Frontal cortex (tissue), 4 donors: ENCODE measurements at places on chromosomes 6 and 20.

DNA sequence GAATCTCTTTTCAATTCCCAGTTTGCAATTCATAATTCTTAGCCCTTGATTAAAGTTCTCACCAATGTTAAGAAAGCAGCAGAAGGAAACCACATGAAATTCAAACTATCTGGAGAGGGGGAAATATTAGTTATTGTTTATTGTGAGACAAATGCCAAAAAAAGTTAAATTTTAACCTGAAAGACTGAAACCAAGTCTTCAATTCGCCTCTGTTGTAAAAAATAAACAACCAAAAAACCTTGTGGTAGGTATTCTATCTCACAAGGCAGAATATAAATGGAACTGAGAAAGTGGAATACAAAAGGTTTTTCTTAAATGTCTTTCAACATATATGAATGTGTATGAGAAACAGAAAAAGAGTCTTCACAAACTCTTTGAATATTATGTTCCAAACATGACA lies 24.8 kb downstream of the TMX4 start:
- no peak for DNase-seq

DNA sequence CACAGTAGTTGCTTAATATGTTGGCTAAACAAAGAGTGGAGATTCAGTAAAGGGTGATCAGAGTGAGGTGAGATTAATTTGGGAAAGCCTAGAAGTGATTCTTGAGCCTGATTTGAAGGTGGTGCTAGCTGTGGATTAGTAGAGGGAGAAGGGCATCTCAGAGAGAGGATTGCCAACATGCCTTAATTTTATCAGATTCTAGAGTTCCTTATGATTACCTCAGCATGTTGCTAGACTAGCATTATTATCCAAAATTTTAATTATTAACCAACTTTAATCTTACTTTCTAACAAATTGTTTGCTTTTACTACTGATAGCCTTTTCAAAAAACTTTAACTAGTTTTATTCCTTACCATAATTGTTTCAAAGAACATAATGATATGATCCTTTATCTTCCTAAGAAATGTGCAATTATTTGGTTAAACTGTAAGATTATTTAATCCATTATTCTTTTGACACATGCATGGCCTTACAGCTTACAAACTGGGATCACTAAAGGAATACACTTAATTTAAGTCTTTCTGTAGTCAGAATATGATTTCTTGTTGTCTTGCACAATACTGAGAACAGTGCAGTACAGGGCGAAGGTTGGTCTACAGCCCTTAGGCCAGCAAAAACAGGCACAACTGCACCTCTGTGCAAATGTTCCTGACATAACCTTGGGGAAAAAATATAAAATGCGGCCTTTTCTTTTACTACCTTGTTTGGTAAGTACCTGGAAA lies 88.9 kb downstream of the SLC16A10 start:
- DNase-seq, result no peak

- DNase-seq, result no peak
These were observed 95.4 kb upstream of the DEFB112 start for GRCh38 chr6:50145125-50145524.

DNA sequence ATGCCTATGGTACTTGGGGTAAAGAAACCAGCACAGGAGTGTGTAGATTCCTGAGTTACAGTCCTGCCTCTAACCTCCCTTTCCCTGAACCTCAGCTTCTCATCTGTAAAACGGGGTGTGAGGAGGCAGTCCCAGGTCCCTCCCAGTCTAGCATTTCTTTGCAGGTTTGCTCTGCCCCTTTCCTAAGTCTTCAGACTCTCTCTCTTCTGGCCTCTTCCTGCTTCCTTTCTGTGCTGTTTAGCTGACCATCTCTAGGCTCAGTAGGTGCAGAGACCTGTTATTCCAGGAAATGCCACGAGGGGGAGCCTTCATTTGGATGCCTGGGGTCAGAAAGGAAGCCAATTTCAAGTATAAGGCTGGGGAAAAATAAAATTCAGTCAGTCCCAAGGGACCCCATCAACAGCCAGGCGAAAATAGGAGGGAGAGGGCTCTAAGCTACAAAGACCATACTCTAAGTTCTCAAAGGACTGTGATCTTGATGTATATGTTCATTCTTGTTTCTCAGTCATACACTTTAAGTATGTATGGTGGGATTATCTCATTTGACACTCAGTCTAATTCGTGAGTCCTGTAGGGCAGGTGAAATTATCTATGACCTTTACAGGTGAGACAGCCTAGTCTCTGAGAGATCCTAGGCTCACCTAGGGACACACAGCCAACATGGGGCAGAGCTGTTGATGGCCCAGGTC lies 89.1 kb downstream of the NCR2 start:
- DNase-seq, result peak; percentile 67

DNA sequence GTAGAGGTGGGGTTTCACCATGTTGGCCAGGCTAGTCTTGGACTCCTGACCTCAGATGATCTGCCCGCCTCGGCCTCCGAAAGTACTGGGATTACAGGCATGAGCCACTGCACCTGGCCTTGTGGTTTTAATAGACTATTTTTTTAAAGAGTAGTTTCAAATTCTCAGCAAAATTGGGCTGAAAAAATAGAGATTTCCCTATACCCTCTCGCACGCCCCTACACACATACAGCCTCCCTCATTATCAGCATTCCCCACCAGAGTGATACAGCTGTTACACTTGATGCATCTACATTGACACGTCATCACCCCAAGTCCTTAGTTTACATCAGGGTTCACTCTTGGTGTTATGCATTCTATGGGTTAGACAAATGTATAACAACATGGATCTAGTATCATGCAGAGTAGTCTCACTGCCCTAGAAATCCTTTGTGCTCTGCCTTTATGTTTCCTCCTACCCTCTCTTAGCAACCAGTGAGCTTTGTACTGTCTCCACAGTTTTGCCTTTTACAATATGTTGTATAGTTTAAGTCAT lies 103.6 kb downstream of the CDYL start:
- no peak for DNase-seq

DNA sequence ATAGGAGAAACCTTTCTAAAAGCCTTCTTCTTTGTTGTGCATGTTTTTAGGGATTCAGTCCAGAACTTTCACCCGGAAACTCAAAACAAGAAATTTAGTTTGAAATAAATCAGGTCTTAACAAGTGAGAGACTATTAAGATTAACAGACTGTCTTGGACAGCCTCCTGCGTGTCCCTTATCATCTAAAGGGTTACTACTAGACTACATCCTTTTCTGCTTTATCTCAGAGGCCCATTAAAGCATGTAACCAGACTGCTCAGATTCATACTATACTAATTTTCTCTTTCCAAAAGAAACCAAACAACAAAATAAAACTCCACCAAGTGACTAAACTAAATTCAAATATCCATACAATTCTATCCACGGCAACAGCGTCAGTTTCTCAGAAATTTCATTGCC lies 173.8 kb downstream of the GMPR start:
- no peak for DNase-seq

GRCh38 chr6:73712535-73713173 lies 16.7 kb downstream of the CD109 start:
- no peak for DNase-seq

- DNase-seq, result no peak
These were observed 3.9 kb downstream of the LPIN3 start for GRCh38 chr20:41344477-41344876.

DNA sequence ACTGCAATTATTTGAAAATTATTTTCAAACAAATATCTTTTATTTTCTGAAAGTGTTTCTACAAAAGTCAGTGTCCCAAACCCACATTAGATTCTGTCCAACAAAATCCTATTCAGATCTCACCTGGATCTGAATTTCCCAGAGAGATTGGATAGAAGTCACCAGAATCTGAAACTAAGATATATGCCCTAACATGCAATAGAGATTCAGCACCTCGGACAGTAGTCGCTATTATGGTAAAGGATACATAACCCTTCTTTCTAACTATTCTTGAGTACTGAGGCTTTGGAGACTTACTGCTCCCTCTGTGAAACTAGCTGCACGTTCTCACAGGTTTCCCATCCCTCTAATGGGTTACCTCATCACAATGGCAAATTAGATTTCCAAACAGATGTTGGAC lies 151.4 kb downstream of the ID4 start:
- DNase-seq, result no peak

GRCh38 chr20:44745598-44746366 lies at the start of gene KCNK15:
KCNK15 (plus strand) TSS chr20:44745865; CDS start chr20:44745911, 46 bp downstream.
- DNase-seq, result peak; percentile 64

DNA sequence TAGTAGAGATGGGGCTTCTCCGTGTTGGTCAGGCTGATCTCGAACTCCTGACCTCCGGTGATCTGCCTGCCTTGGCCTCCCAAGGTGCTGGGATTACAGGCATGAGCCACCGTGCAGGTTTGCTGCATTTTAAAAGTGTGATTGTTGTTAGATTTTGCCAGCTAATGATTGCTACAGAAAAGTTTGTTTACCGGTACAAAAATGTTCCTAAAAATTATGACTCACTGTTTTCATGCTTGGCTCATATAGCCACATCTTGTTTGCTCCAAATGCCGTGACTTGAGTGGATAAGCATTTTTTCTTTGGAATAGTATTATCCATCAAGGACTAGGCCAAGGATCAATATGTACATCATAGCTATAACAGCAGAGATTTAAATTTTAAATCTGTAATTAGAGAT lies 24.3 kb downstream of the LRRN4 start:
- DNase-seq, result no peak

GRCh38 chr20:58092871-58093270 lies 135.6 kb downstream of the ANKRD60 start:
- no peak for DNase-seq

DNA sequence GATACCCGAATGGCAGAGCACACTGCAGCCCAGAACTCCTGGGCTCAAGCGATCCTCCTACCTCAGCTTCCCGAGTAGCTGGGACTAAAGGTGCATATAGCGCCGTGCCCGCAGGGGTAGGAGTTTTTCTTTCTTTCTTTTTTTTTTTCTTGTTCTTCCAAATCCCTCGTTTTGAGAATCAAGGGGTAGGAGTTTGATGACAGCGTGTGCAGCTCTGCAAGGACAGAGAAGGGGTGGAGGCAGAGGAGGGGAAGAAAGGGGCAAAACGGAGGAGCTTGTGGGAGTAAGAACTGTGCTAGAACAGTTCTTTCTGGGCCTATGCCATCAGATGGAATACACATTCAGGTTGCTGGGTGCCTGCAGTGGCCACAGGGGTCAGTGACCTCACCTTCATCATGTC lies 15.3 kb downstream of the RRP36 start:
- no peak for DNase-seq

DNA sequence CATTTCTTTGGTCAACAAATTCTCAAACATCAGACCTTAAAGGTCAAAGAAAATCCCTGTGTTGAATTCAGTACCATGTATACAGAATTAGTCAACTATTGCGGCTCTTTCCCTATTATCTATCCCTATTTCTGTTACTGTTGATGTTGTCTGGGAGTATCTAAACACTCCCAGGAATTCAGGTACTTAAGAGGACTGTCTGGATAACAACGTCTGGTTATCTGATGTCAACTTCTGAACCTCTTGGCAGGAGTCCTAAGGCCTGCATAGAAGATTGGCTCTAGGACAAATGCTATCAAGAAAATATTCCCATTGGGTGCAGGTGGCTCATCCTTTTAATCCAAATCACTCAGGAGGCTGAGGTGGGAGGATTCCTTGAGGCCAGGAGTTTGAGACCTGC lies 255.6 kb downstream of the KHDC1L start:
- DNase-seq, result no peak

GRCh38 chr6:113882336-113883022 lies 25.3 kb downstream of the MARCKS start:
- no peak for DNase-seq

GRCh38 chr6:46138281-46138680 lies 8.5 kb downstream of the ENPP4 start:
- no peak for DNase-seq

GRCh38 chr6:43428112-43428570 lies 800 bp downstream of the ABCC10 start:
- no peak for DNase-seq

DNA sequence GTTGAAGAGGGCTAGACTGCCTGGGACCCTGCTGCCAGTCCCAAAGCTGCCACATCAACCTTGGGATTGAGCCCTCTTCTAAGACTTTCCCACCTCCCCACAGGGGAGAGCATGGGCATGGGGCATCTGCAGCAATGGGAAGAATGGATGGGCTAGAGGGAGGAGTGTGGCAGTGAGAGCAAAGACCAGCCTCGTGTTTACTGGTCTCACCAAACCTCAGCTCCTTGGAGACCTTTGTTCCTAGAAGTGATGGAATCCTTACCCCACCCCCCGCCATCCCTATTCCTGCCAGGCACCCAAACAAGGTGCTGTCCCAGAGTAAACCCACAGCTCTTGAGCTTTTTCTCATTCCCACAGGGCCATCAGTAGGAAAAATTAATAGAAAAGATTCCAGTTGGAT lies 20.0 kb upstream of the ARMC12 start:
- DNase-seq, result no peak

- no peak for DNase-seq
These were observed 45.4 kb downstream of the L3MBTL3 start for GRCh38 chr6:130063806-130064205.

DNA sequence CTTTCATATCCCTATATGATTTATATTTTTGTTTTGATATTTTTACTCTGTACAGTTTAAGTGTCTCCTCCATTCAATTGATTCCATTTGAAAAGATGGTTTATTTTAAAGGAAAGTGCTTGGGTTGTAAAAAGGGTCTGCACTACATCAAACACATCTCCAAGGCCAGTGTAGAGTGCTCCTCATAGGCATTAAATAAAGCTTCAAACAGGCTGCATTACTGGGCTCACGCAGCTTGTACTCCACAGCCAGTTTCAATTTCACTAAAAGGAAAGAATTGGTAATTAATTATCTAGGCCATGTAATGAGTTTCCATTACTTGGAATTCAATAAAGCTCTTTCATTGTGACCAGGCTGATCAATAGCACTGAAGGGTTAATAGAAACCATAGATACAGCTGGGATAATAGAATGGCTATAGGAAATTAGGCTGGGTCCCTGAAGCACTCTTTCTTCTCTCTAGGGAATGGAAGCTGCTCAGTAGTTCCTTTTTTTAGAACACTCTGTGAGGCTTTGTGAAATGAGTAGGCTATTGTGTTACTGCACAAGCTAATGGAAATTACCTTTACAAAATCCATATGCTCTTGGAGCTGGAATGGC lies 442.2 kb downstream of the RNF144B start:
- DNase-seq, result no peak
